Stimulated activated CD4-positive, alpha-beta T cell treated with anti-CD3 and anti-CD28 coated beads, Interleukin-1b, Interleukin-23, amount 100 ng/mL, for 1 hour (primary cell): ENCODE measurements at places on chromosomes 4 and X.

GRCh38 chr4:98540803-98541202 lies 117.6 kb downstream of the TSPAN5 start:
- DNase-seq = no peak

DNA sequence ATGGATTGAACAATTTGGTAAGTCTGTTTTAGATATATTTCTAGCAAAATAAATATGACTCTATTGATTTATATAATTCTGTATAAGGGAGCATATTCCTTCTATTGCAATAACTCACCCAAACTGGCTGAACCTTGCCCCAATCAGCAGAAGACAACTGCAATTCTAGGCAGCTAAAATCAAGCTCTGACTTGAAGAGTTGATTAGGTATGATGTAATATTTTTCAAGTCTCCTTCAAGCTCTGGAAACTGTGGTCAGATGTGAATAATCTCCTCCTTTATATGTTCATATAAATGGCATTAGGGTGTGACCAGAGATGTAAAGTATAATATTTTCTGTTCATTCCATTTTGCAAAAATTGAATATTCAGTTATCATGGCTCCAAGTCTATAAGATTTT lies 8.2 kb downstream of the RASSF6 start:
- no peak for DNase-seq

GRCh38 chr4:101020956-101021355 lies 326.4 kb downstream of the PPP3CA start:
- DNase-seq = no peak

- no peak for DNase-seq
These were observed 35.5 kb downstream of the DLG3 start for GRCh38 chrX:70479922-70480659.

- no peak for DNase-seq
These were observed 75.4 kb downstream of the DCHS2 start for GRCh38 chr4:154416190-154416547.

GRCh38 chr4:8150152-8151090 lies 8.2 kb downstream of the ABLIM2 start:
- no peak for DNase-seq

DNA sequence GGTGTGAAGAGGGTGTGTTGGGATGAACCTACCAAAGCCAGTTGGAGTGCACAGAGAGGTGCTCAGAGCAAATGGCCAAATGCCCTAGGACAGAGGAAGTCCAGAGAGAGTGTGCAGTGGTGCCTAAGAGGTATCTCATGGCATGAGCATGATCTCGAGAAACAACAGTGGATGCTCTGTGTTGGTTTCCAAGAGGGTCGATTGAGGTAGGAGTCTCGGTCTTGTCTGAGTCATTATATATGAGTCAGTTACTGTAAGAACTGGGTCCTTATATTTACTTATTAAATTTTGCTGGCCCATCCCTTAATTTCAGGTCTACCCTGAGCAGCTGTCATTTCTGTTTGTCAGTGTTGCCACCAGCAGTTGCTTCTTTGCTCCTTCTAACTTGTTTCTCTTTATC lies 86.6 kb upstream of the TMEM150C start:
- DNase-seq = no peak

- no peak for DNase-seq
These were observed 37.1 kb downstream of the SMARCAD1 start for GRCh38 chr4:94244829-94245185.

GRCh38 chr4:4865705-4866123 lies 6.2 kb downstream of the MSX1 start:
- no peak for DNase-seq

DNA sequence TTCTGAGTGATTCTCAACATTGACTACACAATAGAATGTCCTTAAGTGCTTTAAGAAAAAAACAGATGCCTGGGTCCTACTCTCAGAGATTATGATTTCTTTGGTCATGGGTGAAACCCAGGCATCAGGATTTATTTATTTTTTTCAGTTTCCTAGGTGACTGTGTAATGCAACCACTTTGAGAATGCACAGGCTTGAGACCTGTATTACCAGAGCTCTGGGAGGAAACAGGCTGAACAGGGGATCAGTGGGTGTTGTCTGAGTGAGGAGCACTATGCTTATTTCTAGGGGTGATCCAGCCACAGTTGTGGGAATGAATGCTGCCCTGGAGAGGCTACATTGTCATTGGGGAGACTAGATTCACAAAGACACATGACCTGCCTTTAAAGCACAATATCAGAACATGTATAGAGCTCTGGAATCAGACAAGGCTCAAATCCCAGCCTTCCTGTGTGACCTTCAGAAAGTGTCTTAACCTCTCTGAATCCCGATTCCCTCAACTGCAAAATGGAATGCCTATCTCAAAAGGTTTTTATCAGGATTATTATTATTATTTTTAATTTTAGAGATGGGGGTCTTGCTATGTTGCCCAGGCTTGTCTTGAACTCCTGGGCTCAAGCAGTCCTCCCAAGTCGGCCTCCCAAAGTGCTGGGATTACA lies 61.6 kb upstream of the PRPS1 start:
- DNase-seq = no peak

GRCh38 chr4:52718123-52718522 lies 33.1 kb downstream of the ERVMER34-1 start:
- DNase-seq = no peak

GRCh38 chr4:47061435-47061834 lies 30.1 kb downstream of the GABRB1 start:
- DNase-seq = no peak

DNA sequence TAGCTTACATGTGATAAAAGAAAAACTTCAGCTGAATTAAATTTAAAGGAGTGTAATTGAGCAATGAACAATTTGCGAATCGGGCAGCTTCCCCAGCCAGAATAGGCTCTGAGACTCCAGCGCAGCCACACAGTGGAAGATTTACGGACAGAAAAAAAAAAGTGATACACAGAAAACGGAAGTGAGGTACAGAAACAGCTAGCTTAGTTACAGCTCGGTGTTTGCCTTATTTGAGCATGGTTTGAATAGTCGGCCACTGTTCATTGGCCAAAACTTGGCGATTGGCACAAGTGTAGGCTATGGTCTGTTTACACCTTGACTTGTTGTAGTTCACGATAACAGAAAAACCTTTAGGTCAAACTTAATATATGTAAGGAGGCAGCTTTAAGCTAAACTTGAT lies 16.7 kb upstream of the SUPT20HL1 start:
- DNase-seq = no peak

DNA sequence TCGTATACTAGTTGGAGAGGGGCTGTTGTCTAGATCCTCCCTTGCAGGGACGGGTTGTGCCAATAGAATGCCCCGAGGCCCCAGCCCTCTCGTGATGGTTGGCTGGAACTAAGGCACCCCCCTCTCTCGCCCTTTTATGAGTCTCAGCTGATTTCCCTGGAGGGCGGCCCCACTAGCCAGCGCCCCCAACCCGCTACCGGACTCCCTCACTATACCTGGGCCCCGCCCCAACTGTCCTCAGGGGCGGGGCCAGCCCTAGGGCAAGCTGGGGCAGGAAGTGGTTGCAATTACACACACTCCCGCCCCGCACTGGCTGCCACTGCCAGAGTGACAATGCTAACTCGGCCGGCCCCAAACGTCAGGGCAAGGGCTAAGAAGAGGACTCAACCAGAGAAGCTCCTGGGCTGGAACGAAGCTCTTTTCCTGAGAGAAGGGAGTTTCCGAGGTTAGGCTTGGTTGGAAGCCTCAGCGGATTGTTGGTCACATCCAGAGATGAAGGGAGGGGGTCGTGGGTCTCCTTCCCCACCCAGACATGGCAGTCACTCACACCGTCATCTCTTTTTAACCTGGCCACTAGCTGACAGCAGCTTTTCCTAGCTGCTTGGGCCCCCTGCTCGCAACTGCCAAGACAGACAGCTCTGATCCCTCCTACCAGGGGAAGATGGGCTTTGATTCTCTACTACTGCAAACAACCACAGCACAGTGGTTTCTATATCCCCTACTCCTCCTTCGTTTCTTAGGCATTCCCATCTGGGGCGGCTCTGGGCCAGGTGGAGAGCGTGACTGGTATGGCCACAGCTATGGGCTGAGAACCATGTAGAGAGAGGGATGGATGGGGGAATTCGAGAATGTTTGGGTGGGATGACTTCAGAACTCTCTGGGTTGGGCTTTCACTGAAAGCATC lies 21.0 kb upstream of the BCORL1 start:
- no peak for DNase-seq

DNA sequence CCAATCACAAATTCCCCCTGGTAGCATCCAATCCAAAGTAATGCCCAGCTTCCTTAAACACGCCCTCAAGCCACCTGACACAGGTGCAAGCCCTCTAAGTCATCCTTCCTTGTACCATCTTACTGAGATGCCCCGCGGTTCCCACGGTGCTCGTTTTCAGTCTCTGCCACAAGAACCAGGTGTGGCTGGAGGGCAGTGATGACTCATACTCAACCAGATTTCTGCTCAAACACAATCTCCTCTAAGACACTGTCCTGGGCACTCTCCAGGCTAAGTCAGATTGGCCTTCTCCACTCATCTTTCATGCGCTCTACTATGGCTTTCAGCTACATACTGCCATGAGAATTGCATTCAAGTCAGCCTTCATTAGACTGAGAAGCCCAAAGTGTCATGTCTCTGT lies 3.5 kb downstream of the SH3KBP1 start:
- no peak for DNase-seq

DNA sequence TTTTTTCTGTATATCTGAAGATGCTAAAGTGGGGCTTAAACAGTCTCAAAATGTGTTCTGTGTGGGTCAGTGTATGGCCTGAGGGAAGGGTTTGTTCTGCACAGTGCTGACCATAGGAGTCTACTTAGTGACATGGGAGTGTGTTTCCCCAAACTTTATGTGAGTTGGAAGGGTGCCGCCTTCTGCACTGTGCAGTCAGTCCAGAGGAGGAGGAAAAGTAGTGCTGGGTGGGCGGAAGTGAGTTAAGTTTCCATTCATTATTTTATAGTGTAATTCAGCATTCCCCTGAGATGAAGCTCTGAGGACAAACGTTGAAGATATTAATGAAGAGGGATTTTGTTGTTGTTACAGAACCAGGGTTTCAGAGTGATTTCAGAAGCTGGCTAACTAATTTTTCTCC lies 2.9 kb downstream of the CHST7 start:
- no peak for DNase-seq

DNA sequence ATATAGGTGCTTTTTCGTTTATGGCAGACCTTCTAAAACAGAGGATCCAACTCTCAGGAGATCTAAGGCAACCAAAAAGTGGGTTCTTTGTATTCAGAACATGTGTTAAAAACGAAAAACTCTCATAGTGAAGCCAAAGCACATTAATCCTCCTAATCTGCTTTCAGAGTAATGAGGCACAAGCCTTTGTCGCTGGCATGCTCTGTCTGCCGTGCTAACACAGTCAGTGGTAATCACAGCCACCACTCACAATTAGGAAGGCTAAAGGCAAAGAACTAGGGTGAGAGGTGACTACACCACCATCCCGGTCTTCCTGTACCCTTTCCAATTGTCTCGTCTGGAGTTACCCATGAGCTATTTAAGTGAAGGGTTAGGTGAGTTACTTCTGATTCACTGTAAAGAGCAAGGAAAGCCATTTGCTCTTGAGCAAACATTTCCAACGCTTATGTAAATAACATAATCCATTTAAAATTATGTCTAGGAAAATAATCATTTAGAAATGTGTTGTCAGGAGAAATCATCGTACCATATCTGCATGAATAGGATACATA lies 40.7 kb downstream of the NPY2R start:
- DNase-seq = no peak

DNA sequence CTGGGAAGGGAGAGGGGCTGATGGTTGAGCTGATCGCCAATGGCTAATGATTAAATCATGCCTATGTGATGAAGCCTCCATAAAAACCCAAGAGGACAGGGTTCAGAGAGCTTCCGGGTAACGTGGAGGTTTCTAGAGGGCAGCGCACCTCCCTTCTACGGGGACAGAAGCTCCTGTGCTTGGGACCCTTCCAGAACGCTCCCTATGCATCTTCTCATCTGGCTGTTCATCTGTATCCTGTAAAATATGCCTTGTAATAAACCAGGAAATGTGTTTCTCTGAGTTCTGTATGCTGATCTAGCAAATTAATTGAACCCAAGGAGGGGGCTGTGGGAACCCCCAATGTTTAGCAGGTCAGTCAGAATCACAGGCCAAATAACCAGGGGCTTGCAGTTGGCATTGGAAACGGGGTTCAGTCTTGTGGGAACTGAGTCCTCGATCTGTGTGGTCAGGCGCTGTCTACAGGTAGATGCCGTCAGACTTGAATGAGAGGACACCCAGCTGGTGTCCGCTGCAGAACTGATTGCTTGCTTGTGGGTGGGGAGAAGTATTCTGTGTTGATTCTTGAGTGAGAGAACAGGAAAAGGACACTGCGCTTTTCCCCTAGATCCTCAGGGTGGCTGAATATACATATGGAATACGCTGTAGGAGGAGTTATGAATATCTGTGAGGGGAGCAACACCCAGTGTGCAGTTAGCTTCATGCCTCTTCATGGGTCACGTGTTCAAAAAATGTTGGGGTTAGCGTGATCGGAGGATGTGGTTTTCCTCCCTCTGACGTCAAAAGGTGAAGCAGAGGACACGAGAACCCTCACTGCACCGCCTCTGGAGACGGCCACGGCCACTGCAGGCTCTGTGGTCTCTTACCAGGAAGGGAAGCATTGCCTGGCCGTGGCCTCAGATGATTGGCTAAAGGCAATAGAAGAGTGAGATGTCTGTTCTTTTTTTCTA lies 29.2 kb downstream of the HTT-AS start:
- no peak for DNase-seq

GRCh38 chr4:5858020-5858769 lies 34.7 kb downstream of the CRMP1 start:
- DNase-seq = no peak

GRCh38 chr4:182556580-182556979 lies 313.4 kb downstream of the TENM3 start:
- no peak for DNase-seq

DNA sequence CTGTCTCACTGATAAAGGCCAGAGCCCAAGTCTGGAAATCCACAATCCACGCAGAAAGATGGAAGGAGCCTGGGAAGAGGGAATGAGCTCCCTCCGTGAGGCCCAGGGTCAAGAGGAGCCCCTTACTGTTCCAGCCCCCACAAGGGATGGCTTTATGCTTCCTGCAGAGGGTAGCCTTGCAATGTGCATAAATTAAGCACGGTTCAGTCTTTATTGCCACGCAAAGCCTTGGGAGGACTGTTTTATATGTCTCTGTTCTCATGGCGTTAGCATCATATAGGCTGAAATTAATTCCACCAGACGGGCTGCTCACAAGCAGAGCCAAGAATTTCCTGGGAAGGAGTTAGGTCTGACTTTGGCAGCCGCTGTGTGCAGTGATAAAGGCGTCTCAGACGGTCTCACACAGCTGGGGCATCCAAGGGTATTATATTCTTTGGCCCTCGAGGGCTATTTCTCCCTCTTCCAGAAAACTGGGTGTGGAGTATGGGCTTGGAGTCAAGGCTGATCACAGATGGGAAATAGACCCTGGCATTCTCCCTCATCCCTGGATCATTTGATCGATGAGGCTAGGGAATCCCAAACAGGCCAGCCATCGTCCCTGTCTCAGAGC lies 38.5 kb downstream of the CYTL1 start:
- DNase-seq = no peak

- no peak for DNase-seq
These were observed 56.2 kb downstream of the TRIML1 start for GRCh38 chr4:188195389-188195985.
